Activated CD4-positive, alpha-beta T cell treated with anti-CD3 and anti-CD28 coated beads, Interleukin-2, amount 50 U/mL, for 24 hours (primary cell): ENCODE measurements at places on chromosomes 12 and 14.
A peak's percentile ranks its signal among the peaks of the same experiment; 100 is the strongest.

DNA sequence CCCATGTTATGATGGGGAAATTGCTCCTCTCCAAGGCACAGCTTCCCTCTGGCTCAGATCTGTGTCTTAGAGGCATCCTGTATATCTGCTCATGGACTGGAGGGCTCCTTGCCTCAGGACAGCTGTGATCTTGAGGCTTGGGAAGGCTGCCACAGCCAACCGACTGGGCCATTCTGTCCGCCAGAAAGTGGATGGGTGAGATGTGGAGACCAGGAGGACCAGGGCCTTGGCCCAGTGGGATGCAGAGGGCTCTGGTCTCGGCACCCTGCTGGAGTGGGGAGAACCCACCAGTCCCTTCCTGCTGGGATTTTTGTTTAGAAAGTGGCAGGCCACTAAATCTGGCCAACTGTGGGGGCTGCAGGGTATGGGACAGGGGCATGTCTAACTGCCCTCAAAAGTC is 148.6 kb downstream of the CALM1 start:
- DNase-seq: no peak

DNA sequence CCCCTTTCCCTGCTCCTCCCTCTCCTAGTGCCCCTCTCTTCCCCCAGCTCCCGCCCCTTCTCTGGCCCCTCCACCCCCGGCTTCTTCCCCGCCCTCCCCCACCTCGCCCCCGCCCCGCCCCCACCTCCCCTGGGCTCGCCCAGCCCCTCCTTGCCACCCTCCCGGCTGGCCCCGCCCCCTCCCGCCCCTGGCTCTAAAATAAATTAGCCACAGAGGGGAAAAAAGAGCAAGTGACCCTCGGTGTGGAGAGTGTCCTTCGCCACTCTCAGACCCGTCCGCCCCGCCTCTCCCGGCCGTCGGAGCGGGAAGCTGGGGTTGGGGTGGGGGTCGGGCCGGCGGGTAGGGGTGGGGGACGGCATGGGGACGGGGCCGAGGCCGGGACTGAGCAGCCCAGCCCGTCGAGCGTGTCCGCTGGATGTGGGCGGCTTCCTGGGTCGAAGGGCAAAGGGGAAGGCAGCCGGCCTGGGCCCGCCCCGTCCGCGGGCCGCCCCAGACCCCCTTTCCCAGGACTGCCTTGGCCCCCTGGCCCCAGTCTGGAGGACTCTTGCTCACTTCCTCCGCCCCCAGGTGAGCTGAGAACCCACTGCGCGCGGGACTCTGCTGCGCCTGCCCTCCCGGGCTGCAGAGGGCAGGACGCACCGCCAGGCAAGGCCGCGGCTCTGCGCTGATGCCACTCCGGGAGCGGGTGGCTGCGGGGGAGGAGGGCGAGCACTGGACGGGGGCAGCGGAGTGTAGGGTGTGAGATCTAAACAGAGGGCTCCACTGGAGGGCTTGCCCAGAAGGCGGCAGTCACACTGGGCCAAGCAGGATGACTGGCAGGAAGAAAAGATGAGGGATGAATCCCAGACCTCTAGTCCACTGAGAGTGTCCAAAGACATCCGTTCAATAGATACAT is 570 bp upstream of the FIGNL2 start:
- DNase-seq: no peak

DNA sequence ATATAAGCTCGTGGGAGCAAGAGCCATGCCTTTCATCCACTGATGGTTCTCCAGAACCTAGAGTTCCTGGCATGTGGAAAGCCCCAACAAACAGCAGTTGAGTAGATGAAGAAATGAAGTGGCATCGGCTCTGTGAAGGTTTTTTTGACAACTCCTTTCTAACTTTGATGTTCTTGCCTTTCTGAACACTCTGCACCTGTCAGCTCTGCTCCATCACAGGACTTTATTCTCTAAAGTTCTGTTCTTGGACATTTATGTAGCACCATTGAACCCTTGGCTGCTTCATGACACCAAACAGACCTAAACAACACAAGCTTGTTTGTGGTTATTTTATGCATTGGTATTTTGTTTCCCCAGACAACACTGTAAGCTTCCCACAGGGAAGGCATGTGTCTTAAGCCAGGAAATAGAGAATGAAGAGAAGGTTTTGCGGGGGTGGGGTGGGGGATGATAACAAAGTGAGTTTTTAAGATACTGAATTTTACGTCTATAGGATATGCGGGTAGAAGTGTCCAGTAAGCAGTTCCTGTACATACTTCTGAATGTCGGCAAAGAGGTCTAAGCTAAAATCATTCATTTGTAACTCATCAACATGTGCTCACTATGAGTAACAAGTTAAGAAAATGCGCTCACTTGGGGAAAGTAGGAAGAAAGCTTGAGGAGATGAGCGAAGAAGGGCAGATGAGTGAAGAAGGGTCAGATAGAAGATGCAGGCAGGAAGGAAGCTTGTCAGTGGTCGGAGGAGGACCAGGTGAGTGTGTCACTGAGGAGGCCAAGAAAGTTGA is 146.0 kb upstream of the PLEKHG7 start:
- no peak for DNase-seq

- DNase-seq: no peak
Measured at GRCh38 chr14:28870033-28870564, 103.5 kb downstream of the FOXG1 start.

DNA sequence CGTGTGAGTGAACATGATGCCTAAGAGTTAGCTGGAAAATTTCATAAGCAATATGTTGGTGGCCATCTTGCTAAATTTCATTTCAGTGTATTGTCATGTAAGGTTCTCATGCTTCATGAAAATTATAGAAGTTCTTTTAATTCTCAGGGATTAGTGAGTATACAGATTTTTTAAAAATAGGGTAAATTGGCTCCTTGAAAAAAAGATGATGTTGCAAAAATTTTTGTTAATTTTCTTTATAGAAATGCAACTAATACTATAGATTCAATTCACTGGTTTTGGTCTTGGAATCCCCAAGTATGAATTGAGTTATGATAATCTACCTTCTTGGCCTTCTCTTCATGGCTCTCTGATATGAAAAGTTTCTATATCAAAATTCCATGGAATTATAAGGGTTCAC is 75.4 kb downstream of the NTN4 start:
- DNase-seq: no peak

DNA sequence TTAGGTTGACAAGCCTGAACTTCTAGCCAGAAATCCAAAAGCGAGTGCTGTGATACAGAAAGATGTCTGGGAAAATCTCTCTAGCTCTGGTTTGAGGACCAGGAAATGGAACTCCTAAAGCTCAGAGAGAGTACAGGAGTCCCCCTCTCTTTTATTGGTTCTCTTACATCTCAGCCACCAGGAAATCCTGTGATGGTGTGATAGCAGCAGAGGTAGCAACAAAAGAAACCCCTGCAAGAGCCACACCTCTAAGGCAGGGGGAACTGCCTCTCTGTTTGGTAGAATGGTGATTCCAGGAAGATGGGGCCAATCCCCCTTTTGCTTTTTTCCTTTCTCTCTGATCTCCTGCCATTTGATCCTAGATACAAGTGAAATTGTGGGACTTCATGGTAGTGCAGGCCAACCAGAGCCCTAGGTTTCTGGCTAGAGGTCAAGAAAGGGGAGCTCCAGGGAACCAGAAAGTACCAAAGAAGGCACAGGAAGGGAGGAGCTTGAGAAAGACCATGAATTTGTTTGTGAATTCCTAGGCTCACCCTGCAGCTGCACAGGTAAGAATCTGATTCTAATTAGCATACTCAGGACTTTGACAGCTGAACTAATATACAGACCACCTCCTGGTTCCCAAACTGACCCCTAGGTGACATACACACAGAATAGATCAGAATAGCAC is 88.5 kb downstream of the PAPLN start:
- no peak for DNase-seq

GRCh38 chr12:111673503-111673902 is 12.3 kb downstream of the BRAP start:
- DNase-seq: no peak

DNA sequence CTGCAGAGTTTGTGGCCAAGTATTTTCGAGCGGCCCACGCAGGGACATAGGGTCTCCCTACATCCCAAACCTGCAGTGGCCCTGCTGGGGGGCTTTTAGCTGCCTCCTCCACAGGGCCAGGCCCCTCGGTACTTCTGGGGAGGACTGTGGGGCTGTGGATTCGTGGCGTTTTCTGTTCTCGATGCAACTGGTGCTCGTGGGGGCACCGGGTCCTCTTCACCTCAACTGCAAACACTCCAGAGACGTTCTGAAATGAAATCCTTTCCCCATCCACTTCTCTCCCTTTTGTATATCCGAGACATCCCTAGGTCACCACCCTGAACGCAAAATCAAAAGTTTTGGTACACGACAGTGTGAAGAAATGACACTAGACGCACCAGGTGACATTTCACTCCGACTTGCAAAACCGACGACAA is 2.3 kb downstream of the RFX4 start:
- no peak for DNase-seq

DNA sequence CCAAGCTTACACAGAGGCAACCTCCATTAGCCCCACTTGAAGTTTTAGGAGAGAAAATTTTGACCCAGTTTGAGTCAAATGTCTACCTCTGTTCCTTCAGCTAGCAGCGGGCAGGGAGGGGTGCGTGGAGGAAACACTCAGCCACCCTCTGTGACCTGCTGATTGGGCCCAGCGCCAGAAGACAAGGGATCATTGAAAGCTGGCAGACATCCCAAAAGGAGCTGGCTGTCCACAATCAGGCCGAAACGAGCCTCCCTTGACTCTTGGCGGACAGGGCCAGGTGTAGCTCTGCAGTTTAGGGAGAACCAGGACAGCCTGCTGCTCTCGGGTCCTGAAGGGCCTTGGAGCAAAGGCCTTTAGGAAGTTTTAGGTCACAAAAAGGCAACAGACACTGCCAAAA is 41.3 kb downstream of the CD9 start:
- DNase-seq: no peak

- DNase-seq: no peak
Measured at GRCh38 chr12:122740351-122740750, 9.7 kb upstream of the HCAR1 start.

GRCh38 chr12:54024127-54024526 is 4.1 kb upstream of the HOXC6 start:
- DNase-seq: no peak

DNA sequence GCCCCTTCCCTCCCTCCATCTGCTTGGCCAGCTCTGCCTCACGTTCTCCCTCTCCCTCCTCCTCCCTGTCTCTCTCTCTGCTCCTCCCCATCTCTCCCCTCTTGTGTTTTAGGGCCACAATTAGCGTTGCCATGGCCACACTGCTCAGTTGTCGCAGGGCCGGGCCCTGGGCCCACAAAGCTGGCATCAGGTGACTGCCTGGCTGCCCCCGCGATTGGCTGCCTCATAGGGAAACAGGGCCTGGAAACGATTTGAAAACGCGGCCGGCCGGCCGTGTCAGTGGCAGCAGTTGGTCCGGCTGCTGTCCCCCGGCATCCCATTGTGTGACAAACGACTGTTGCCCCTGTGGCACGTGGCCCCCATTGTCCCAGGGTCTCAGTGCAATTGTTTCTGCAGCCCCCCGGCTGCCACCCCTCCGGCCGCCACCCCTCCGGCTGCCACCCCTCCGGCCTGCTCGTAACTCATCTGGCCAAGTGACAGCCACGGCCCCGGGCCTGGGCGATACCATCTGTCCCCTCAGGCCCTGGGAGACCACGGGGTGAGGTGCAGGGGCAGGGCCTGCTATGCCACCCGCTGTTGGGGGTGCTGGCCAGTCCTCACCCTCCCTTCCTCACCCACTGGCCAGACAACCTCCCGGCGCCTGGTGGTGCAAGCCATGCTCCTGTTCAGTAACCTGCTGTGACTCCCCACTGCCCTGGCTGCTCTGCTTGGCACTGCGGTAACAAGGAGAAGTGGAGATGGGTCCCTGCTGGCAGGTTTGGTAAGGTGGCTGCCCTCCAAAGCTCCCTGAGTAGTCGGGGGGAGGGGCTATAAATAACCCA is 17.4 kb downstream of the FOXN4 start:
- DNase-seq: no peak

DNA sequence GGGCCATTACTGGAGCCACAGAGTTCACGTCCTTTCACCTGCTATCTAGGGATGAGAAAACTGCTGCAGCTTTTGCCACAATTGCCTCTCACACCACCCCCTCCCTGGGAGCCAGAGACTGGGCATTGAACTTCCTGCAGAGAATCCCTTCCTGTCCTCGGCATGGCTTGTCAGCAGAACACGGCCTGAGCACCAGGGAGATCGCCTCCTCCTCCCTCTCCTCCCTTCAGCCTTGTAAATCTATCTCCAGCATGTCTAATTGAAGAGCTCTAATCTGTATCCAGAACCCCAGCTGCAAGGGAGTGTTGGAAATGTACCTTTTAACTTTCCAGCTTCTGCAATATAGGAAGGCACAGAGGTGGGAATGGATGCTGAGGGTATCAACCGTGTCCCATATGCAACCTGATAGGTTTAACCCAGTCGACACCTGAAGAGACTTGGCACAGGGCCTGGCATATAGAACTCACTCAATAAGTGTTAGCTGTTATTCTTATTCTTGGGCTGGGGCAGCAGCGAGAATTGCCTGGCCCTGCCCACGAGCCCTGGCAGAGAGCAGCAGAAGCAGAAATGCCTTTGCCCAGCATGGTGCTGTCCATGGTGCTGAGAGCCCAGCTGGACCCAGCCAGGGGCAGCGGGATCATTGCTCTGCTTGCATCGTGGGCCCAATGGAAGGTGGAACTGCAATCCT is 26.8 kb downstream of the TMEM63C start:
- DNase-seq: no peak

- peak; percentile 4 for DNase-seq
Measured at GRCh38 chr14:99479906-99480869, at the start of gene SETD3. Gene SETD3, minus strand, starts transcription at chr14:99480859. Its CDS starts 15,054 bp downstream, at chr14:99465805.

DNA sequence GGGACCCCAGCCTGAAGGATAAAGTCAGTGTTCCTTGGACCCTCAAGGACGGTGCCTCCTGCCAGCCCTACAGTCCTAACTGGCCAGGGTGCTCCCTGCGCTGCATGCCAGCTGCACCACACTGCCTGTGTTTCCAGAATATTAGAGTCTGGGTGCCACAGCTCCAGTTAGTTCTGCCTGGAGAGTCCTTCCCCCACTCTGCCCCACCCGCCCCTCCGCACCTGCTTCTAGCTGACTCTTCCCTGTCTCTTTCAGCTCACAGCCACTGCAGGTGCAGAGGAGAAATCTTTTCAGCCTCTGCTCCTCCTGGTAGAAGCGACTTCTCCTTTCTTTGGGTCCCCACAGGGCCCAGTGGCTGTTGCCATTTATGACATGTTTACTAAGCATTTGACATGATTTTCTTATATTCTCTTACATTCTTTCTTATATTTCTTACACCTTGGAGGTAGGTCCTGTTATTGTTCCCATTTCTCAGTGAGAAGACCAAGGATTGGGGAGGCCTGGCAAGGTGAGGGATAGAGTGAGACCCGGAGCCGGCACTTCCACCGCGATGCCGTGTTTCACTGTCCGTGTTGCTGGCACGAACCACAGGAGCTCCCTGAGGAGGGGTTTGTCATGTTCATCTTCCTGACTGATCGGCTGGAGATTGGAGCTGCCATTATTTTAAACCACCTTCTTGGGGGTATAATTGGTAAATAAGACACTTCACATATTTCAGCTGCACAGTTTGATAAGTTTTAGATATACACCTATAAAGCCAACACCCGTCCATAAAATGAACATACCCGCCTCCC is 29.4 kb downstream of the SYNE3 start:
- no peak for DNase-seq

- DNase-seq: no peak
Measured at GRCh38 chr14:69997849-69998248, 118.6 kb downstream of the SMOC1 start.
